ENCODE measurements at places on chromosomes 2 and 18.
A peak's percentile ranks its signal among the peaks of the same experiment; 100 is the strongest.

DNA sequence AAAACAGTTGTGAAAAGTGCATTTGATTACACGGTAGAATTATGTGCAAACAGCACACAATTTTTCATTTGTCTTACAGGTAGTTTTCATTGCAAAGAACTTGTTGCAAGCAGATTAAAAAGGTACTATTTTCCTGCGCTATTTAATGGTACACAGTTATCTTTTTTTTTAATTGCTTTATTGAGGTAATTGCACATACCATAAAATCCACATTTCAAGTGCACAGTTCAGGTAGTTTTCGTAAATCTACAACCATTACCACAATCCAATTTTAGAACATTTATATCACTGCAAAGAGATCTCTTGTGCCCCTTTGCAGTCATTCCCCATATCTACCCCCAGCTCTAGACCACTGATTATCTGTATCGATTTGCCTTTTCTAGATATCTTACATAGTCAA is 2.6 kb upstream of the GALNT1 start:
- 0 out of 2 replicates have a peak, but pooled peaks cover 7% of the 10 kb centered on the region for H3K4me1 ChIP-seq
- H3K36me3 ChIP-seq, result no peaks in the 10 kb centered on the region
- H3K27me3 ChIP-seq, result no peaks in the 10 kb centered on the region
- no peak overlapping the region for H3K4me3 ChIP-seq
- H3K27ac ChIP-seq, result no peak overlapping the region

DNA sequence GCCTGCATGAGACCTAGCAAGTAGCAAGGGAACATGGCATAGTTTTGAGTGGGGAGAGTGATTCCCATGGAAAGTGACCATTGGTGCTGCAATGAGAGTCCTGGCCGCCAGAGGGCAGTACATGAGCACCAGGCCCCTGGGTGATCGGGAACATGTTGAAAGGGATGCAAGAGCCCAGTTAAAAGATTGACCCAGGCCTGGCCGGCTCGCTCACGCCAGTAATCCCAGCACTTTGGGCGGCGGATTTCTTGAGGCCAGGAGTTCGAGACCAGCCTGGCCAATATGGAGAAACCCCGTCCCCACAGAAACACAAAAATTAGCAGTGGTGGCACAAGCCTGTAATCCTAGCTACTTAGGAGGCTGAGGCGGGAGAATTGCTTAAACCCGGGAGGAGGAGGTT is 22.2 kb downstream of the FAP start:
- no peaks in the 10 kb centered on the region for H3K36me3 ChIP-seq
- DNase-seq, result peak; percentile 68
- no peak overlapping the region for H3K4me3 ChIP-seq

DNA sequence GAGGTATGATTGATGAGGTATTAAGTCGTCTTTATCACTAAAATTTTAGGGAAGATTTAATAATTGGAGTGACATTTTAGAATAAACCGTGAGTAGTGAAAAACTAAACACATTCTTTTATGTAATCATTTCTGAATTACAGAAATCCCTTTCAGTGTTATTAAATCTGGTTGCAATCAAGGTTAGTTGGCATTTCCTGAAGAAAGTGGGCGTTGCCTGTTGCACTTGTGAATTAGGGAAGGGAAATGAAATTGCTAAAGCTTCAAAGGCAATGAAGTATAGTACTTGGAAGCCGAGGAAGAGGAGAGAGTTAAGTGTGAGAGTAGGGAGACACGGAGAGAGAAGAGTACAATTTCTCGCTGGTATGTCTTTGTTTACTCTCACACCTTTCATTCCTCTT is 274.5 kb downstream of the SLC8A1 start:
- H3K4me3 ChIP-seq, result no peak overlapping the region
- DNase-seq, result no peak
- H3K27ac ChIP-seq, result no peak overlapping the region
- H3K36me3 ChIP-seq, result no peaks in the 10 kb centered on the region
- H3K4me1 ChIP-seq, result peaks cover 22% of the 10 kb centered on the region

- peak; percentile 62 for DNase-seq
- H3K4me3 ChIP-seq, result peak overlapping the region; percentile 34
- peaks cover 9% of the 10 kb centered on the region for H3K36me3 ChIP-seq
- H3K27me3 ChIP-seq, result no peaks in the 10 kb centered on the region
- peak overlapping the region; percentile 91 for H3K27ac ChIP-seq
- H3K4me1 ChIP-seq, result peaks cover 30% of the 10 kb centered on the region
These were observed 9.5 kb downstream of the RTTN start for GRCh38 chr18:70195852-70196434.

GRCh38 chr2:182038576-182038975 is 52.9 kb downstream of the PPP1R1C start:
- no peak overlapping the region for H3K27ac ChIP-seq
- H3K36me3 ChIP-seq, result no peaks in the 10 kb centered on the region
- no peaks in the 10 kb centered on the region for H3K4me1 ChIP-seq
- no peaks in the 10 kb centered on the region for H3K27me3 ChIP-seq

DNA sequence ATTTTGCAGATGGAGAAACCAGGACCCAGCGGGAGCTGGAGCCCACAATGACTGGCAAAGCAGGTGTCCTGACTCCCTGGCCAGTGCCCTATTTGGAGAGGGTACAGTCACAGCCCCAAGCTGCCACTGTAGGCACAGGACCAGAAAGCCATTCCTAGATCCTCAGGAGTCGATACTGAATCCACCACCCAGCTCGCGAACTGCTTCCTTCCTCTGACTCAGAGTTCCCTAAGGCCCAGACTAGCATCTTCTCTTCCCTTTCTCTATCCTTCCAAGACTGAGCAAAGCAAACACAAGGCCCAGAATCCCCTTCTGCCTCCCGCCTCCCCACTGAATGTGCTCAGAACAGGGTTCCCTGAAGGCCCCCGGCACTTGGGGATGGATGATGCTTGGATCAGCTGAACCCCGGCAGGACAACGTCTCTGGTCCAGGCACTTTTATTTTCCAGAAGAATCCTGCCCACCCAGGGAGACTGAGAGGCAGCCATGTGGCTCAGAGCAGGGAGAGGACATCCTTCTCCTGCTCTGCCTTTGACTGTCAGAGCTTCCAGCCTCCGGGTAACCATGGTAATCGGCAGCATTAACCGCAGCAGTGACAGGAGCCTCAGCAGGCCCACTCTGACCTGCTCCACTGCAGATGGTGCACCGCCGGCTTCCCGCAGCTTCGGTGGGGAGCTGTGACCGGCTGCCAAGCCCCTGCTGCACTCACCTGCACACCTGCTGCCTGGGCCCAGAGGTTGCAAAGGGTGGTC is 34.8 kb upstream of the KLHL29 start:
- H3K36me3 ChIP-seq, result no peaks in the 10 kb centered on the region
- no peak overlapping the region for H3K4me3 ChIP-seq
- H3K27me3 ChIP-seq, result no peaks in the 10 kb centered on the region
- H3K27ac ChIP-seq, result no peak overlapping the region

GRCh38 chr2:60391649-60392375 is 161.6 kb downstream of the BCL11A start:
- H3K36me3 ChIP-seq, result no peaks in the 10 kb centered on the region
- no peak overlapping the region for H3K27ac ChIP-seq
- DNase-seq, result no peak
- H3K4me1 ChIP-seq, result no peaks in the 10 kb centered on the region
- no peak overlapping the region for H3K4me3 ChIP-seq

DNA sequence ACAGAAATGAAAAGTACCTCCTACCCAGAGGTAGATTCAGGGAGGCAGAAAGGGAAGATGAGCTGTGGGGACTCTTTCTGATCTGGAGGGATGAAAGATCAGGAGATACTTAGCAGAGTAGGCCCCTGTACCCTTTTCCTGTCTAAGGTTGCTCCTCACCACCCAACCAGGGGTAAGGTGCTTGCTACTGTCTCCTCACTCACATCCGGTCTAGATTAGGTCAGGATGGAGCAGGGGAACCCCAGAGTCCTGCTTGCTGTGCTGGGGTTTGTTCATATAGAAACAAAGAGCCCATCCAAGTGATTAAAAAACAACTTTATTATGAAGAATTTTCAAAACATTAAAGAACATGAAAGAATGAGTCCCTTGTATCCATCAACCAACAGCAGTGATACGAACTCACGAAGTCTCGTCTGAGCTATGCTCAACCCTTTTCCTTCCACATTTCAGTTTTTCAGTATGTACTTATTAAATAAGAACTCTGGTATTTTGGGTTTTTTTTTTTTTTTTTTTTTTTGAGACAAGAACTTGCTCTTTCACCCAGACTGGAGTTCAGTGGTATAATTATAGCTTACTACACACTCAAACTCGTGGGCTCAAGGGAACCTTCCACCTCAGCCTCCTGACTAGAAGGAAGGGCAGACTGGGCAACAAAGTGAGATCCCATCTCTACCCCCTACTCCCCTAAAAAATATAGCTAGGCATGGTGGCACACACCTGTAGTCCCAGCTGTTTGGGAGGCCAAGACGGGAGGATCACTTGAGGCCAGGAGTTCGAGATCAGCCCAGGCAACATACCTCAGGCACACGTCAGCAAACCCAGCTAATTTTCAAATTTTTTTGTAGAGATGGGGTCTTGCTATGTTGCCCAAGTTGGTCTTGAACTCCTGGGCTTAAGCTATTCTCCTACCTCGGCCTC is 28.5 kb upstream of the MCFD2 start:
- peak overlapping the region; percentile 98 for H3K4me3 ChIP-seq
- H3K27me3 ChIP-seq, result no peaks in the 10 kb centered on the region
- H3K27ac ChIP-seq, result peak overlapping the region; percentile 95
- H3K4me1 ChIP-seq, result peaks cover 49% of the 10 kb centered on the region
- peaks cover 4% of the 10 kb centered on the region for H3K36me3 ChIP-seq
- DNase-seq, result peak; percentile 67

DNA sequence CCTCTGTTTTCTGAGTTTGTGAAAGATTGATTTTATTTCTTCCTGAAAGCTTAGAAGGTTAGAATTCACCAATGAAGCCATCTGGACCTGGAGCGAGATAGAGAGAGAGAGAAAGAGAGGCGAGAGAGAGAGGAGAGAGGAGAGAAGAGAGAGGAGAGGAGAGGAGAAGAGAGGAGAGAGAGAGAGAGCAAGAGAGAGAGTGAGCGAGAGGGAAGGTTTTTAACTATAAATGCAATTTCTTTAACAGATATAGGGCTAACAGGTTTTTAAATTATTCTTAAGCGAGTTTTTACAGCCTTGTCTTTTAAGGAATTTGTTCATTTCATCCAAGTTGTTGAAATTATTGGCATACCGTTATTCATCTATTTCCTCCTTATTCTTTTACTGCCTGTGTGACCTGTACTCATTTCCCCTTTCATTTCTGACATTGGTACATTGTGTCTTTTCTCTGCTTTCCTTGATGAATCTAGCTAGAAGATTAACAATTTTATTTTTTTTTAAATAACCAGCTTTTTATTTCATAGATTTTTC is 56.1 kb downstream of the BABAM2 start:
- H3K4me3 ChIP-seq, result no peak overlapping the region
- no peak for DNase-seq
- no peaks in the 10 kb centered on the region for H3K4me1 ChIP-seq
- no peaks in the 10 kb centered on the region for H3K36me3 ChIP-seq
- no peaks in the 10 kb centered on the region for H3K27me3 ChIP-seq

DNA sequence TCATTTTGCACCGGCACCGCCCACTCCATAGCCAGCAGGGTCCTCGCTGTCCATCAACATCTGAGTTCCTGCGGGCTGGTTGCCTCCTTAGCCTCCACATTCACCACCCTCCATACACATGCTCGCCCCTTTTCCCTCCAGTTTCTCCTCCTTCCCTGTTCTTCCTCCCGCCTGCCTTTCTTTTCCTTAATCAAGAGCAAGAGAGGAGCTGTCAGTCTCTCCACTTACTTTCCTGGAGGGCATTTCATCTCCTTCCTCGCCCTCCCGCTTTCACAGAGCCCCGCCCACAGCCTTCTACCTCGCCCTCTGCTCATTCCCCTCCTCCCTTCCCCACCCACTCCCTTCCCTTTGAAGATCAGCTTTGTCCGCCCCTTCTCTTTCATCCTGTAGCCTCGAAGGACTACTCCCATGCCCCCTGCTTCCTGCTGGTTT is 13.8 kb upstream of the ZBTB7C start:
- no peak for DNase-seq
- H3K36me3 ChIP-seq, result no peaks in the 10 kb centered on the region
- H3K4me1 ChIP-seq, result no peaks in the 10 kb centered on the region

DNA sequence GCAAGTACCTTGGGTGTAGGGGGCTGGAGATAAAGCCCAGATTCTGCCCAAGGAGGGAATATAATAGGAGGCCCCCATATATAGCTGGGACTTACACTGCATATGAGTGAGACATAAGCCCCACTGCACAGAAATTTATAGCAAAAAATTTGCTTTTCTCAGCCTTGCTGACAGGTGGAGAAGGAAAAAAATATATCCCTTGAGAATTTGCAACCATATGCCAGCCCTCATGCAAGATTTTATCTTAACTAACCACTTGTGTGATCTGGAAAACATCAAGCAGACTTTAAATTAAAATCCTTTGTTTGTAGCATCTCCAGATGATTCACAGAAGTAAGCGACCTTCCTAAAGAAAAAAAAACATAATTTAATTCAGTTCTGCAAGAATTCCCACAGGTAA is 288.2 kb downstream of the BCL2 start:
- no peak overlapping the region for H3K4me3 ChIP-seq
- no peaks in the 10 kb centered on the region for H3K36me3 ChIP-seq
- no peak overlapping the region for H3K27ac ChIP-seq
- H3K4me1 ChIP-seq, result no peaks in the 10 kb centered on the region
- H3K27me3 ChIP-seq, result no peaks in the 10 kb centered on the region

- H3K4me1 ChIP-seq, result no peaks in the 10 kb centered on the region
- DNase-seq, result no peak
- no peaks in the 10 kb centered on the region for H3K36me3 ChIP-seq
- H3K27ac ChIP-seq, result no peak overlapping the region
- H3K4me3 ChIP-seq, result no peak overlapping the region
These were observed 10.5 kb upstream of the EPAS1 start for GRCh38 chr2:46286715-46287114.

GRCh38 chr2:26581991-26582842 is 58.9 kb downstream of the CIB4 start:
- H3K4me1 ChIP-seq, result no peaks in the 10 kb centered on the region
- H3K27me3 ChIP-seq, result peaks cover 99% of the 10 kb centered on the region
- no peak overlapping the region for H3K4me3 ChIP-seq
- no peak overlapping the region for H3K27ac ChIP-seq
- DNase-seq, result no peak
- H3K36me3 ChIP-seq, result no peaks in the 10 kb centered on the region

DNA sequence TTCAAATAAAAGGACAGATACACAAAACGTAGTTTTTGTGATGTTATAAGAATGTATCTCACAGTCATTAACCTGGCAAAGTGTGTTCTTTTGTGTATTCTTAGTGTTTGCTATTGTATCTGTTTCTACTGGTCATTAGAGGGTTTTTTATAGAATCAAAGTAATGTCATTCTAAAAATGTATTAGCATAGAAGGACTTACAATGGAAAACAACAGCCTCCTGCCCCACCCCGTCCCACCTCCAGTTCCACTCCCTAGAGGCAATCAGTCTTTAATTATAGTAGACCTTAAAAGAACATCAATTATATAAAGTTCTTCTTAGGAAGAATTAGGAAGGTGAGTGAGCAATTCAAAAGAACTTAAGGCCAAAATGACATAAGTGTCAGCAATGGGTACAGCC is 13.8 kb downstream of the DNAJC27 start:
- no peaks in the 10 kb centered on the region for H3K4me1 ChIP-seq
- peaks cover 11% of the 10 kb centered on the region for H3K36me3 ChIP-seq
- no peaks in the 10 kb centered on the region for H3K27me3 ChIP-seq
- H3K27ac ChIP-seq, result no peak overlapping the region

Measured in MM.1S (cell line).